ENCODE measurements at places on chromosomes 13 and 19. TPM values are rescaled to one million over a fixed set of nuclear protein-coding genes. Genes with fewer than 3 reads are reported as not detected.

GTF3A gene
- 55.3 TPM for total RNA-seq

SPHK2 gene
- 99.5 TPM for total RNA-seq

BEST2 gene
- total RNA-seq = 1.4 TPM

ZNF83 gene
- total RNA-seq = 58.6 TPM

SHC2 gene
- 56.5 TPM for total RNA-seq

IL27RA gene
- total RNA-seq = 10.7 TPM

HPN gene
- 21.0 TPM for total RNA-seq

ZNF681 gene
- total RNA-seq = 10.6 TPM

SPRY2 gene
- total RNA-seq = 90.7 TPM

ALG11 gene
- total RNA-seq = 48.2 TPM

ZNF723 gene
- total RNA-seq = not detected

UHRF1 gene
- 58.4 TPM for total RNA-seq

LHFPL6 gene
- total RNA-seq = 2.8 TPM

HAUS8 gene
- total RNA-seq = 6.8 TPM

ZNF737 gene
- total RNA-seq = 56.1 TPM

IGFL2 gene
- total RNA-seq = not detected

ACP7 gene
- total RNA-seq = not detected

DNA sequence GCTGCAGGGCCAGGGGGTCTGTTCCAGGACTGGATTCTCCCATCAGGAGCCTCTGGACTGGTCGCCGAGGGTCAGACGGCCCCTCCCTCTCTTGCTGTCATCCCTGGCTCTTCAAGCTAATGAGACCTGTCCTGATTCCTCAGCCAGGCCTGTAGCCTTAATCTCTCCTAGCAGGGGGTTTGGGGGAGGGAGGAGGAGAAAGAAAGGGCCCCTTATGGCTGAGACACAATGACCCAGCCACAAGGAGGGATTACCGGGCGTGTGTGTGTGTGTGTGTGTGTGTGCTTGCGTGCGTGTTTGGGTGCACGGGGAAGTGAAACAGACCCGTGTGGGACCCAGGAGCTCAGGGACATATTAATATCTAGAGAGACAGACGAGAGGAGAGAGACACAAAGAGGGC, 1.9 kb upstream of the CRX start:
- peak; percentile 92 for DNase-seq

- peak; percentile 61 for DNase-seq
These were observed 469 bp downstream of the ABHD17A start for GRCh38 chr19:1884719-1885334.

GRCh38 chr13:28636069-28636468, 22.9 kb upstream of the POMP start:
- DNase-seq = no peak

GRCh38 chr13:95546919-95547318, 5.6 kb upstream of the CLDN10 start:
- peak; percentile 67 for DNase-seq

GRCh38 chr13:33096886-33097605, 80.8 kb downstream of the KL start:
- no peak for DNase-seq

- no peak for DNase-seq
These were observed 1500.4 kb downstream of the EFNB2 start for GRCh38 chr13:105035092-105035491.

- DNase-seq = peak; percentile 29
These were observed 121.8 kb downstream of the URI1 start for GRCh38 chr19:30063650-30064347.

DNA sequence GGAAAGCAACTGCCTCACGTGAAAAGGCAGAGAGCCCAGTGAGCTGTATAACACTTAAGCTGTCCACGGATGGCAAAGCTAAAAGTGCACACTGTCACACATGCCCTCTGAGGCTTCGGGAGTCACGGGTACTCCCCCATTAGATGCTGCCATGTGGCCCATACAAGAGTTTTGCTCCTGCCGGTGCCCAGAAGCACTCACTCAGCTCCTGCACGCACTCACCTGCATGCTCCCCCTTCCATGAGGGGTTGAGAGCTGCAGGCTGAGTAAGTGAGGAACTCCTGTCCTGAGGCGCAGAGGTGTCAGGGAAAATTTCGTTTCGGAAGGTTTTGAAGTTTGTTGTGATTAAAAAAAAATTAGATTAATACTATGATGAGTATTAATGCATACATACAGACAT, 939.2 kb upstream of the ATXN8OS start:
- DNase-seq = no peak

GRCh38 chr13:107379407-107380155, 811.6 kb upstream of the ARGLU1 start:
- no peak for DNase-seq

GRCh38 chr19:32876919-32877285, 7.3 kb upstream of the SLC7A9 start:
- no peak for DNase-seq

DNA sequence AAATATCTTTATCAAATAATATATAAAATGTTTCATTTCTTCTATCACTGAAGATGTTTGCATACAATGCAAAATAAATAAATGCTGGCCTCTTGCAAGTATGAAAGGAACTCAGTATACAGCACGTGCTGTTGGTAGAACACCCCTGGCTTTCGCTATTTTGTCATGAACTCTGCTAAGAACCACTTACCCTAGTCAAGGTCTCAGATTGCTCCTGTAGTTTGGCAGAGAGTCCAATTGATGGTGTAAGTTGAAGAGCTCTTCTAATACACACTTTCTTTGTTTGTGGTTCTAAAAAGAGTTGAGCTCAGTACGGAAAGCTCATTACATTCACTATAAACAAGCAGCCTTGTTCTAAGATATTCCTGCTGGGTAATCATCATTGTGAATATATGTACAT, 1258.9 kb downstream of the EFNB2 start:
- DNase-seq = no peak

DNA sequence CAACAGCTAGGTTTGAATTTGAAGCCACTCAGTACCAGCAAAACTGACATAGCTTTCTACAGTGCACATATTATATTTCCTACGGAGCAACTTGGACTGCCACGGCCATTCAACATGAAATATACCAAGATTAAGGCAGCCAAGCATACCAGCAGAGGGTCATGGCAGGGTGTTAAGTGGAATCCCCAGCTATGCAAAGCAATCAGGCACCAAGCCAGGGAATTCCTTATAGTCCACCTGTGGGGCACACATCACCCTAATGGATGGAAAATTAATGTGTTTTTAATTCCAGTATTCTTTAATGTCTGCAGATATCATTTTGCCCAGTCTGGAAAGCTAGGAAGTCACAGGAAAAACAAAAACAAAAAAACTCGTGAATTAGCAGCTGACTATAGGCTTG, 1190.3 kb downstream of the EFNB2 start:
- DNase-seq = no peak

GRCh38 chr13:48808683-48809082, 155.0 kb downstream of the CYSLTR2 start:
- no peak for DNase-seq

GRCh38 chr19:2187159-2187558, 23.4 kb downstream of the DOT1L start:
- DNase-seq = no peak

- peak; percentile 17 for DNase-seq
These were observed 183.5 kb upstream of the UBL3 start for GRCh38 chr13:30033681-30034457.

- DNase-seq = no peak
These were observed 11.2 kb upstream of the ARHGEF18 start for GRCh38 chr19:7337380-7338194.

- DNase-seq = no peak
These were observed 144.4 kb downstream of the KCNRG start for GRCh38 chr13:50159607-50160006.

GRCh38 chr13:35389535-35389934, 87.0 kb downstream of the MAB21L1 start:
- DNase-seq = no peak

GRCh38 chr13:24075137-24075975, 85.2 kb upstream of the SPATA13 start:
- DNase-seq = no peak

DNA sequence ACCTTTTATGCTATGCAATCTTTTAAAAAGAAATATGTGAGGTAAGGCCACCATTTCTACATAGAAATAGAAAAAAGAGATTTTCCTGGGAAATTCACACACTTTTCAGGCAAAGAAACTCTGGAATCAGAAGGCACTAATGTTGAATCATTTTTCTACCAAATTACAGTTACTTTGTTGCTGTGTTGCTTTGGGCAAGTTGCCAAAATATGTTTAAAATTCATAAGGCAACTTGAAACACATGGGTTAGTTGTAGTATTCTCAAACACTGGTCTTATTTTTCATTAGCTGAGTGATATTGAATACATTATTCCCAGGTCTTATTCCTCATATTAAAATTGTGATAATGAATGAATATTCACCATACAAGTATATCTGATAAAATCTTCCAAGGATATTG, 195.0 kb upstream of the SLITRK1 start:
- DNase-seq = no peak

- DNase-seq = no peak
These were observed 539.0 kb downstream of the EFNB2 start for GRCh38 chr13:105996391-105997025.

DNA sequence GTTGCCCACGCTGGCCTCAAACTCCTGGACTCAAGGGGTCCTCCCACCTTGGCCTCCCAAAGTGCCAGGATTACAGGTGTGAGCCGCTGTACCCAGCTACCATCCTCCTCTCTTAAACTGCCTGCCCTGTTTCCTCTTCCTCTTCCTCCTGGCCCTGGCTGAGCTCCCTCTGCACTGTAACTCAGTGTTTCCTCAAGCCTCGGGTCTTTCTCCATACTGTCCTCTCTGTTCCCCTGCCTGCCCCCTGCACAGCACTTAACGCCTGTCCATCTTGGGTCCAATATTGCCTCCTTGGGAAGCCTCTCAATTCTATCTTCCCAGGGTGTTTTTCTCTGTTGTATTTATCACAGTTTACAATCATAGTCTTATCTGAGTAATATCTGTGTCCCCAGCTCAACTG, 6.1 kb downstream of the LIPE start:
- no peak for DNase-seq

DNA sequence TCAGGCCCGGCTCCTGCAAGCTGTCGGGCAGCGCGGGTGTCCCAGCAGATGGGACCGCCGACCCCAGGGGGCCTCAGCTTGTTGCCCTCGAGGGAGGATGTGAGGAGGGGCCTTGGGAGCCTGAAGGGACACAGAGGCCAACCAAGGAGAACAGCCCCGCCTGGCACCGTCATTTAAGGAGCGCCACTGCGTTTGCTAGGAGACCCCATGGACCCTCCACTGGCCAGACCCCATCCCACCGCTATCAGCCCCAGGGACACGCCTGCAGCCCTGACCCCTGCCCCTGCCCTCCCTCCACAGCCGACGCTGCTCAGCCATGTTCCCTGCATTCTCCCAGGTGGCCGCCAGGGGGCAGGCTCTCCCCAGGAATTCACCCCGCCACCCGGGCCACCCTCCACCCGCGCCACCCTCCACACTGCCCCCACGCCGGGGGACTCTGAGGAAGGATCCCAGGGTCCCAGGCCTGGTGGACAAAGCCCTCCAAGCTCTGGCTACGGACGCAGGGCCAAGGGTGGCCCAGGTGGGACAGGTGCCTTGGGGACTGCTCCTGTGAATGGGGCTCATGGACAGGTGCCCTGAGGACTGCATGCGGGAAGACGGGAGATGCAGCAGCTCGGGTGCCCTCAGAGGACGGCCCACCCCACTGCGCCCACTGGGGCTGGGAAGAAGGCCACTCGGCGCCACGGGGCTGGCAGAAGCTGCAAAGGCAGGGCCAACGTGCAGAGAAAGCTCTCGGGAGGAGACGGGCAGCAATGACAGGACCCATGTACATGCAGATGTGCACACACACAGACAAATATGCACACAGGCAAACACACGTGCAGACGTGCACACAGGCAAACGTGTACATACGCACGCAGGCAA, 34.4 kb downstream of the PIP5K1C start:
- DNase-seq = peak; percentile 90

DNA sequence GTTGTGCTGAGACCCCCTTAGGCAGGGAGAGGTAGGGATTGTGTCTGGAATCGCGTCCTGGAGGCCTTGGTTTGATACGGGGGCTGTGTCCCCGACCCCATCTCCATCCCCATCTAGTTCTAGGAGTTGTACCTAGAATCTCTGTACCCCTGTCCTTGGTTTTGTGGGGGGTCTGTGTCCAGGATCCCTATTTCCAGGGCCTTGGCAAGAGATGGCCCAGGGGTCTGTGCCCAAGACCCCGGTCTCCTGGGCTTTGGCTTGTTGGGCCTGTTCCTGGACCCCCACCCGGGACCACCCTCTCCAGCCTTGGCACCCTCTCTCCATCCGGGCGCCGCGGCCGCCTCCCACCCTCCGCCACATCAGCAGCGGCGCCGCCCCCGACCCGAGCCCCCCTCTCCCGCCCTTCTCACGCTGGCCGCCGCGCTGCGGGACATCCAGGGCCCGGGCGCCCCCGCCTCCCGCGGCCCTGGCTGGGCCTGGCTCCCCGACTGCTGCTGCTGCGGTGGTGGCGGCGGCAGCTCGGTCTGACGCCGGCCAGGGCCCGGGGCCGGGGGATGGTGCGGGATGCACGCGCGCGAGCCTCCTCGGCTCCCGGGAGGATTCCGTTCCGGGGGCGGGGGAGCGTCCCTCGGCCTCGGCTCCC, at the start of gene NUMBL:
TSS of gene NUMBL (minus strand) at position 602 of the 643 bp plus-strand sequence. CDS start at position 434, 168 bp downstream.
- no peak for DNase-seq

GRCh38 chr19:52691737-52692136, 43.1 kb downstream of the ZNF611 start:
- no peak for DNase-seq

- DNase-seq = peak; percentile 89
These were observed at the start of gene TMEM91 for GRCh38 chr19:41376241-41376997. TSS of gene TMEM91 (plus strand) at chr19:41376533. CDS start at chr19:41378310, 1,777 bp downstream.

DNA sequence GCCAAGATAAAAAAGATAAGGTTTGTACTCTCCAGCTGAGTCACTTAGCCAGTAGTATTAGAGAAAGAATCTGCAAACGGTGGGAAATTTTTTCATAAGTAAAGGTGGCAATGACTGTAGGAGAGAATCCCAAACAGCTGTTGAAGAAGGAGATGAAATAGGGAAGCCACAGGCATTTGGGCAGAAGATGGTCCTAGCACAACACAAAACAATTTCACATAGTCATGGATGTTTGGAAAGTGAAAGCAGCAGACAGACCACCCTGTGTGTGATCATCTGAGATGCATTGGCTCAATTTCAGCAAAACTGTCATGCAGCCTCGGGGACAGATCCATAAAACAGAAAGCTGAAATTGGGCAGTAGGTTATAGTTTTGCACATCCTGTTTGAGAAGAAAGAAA, 2832.4 kb downstream of the PCDH9 start:
- no peak for DNase-seq

GRCh38 chr13:114298866-114299265, 15.4 kb upstream of the CHAMP1 start:
- no peak for DNase-seq

- DNase-seq = peak; percentile 49
These were observed 8.9 kb upstream of the DGKH start for GRCh38 chr13:42039457-42039945.
